Stimulated activated CD8-positive, alpha-beta memory T cell treated with anti-CD3 and anti-CD28 coated beads, Interleukin-4, amount 100 ng/mL, for 1 hour (primary cell): ENCODE measurements at places on chromosomes 5 and 9.

- no peak for DNase-seq
These were observed 18.8 kb downstream of the ZNF510 start for GRCh38 chr9:96758845-96759673.

- no peak for DNase-seq
These were observed 26.1 kb downstream of the MAMDC2 start for GRCh38 chr9:70069704-70070103.

GRCh38 chr9:103942200-103942599 lies 151.9 kb upstream of the SMC2 start:
- no peak for DNase-seq

- no peak for DNase-seq
These were observed 11.5 kb downstream of the GPBP1 start for GRCh38 chr5:57185313-57185712.

DNA sequence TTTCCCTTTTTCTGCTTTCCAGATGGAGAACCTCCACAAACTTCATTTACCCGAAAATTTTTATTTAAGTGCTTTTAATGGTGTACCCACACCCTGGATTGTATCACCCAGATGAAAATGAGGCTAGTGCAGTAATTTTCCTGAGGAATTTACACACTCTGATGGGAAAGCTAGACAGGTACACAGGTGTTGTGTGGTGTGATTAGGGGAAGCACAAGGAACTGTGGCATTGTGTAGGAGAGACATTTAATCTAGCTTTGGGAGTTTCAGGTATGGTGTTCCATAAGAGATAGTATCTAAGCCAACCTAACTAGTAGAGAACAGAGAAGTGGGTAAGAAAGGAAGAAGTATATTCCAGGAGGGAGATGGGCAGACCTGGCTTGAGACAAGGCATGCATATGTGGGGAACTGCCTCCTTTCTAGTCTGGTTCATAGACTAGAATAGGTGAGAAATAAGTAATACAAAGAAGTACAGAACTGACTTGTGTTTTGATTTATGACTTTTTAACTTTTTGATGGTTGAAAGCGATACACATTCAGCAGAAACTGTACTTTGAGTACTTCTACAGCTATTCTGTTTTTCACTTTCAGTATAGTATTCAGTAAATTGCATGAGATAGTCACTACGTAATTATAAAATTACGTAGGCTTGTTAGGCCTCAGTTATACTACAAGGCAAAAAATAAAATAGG lies 22.9 kb upstream of the ROPN1L start:
- DNase-seq: no peak
